ENCODE measurements at places on chromosomes 4 and X. TPM values are rescaled to one million over a fixed set of nuclear protein-coding genes. Genes with fewer than 3 reads are reported as not detected.
A peak's percentile ranks its signal among the peaks of the same experiment; 100 is the strongest.

DNA sequence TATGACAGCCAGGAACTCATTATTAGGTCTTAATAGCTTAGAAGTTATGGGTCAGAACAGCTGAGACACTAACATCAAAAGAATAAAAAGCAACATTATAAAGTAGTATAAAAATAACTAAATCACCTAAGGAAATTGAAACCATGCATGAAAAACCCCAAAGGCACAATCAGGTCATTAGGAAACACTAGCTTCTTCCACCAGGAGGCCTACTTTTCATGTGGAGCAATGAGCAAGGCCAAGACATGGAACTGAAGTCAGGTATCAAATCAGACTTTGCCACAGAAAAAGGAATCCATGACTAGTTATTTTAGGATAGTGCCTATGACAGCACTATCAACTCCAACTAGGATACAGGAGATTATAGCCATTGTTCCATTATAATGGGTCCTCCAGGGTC, 7.9 kb downstream of the HUWE1 start:
- DNase-seq = no peak

Gene HEPH
- not detected for total RNA-seq

DNA sequence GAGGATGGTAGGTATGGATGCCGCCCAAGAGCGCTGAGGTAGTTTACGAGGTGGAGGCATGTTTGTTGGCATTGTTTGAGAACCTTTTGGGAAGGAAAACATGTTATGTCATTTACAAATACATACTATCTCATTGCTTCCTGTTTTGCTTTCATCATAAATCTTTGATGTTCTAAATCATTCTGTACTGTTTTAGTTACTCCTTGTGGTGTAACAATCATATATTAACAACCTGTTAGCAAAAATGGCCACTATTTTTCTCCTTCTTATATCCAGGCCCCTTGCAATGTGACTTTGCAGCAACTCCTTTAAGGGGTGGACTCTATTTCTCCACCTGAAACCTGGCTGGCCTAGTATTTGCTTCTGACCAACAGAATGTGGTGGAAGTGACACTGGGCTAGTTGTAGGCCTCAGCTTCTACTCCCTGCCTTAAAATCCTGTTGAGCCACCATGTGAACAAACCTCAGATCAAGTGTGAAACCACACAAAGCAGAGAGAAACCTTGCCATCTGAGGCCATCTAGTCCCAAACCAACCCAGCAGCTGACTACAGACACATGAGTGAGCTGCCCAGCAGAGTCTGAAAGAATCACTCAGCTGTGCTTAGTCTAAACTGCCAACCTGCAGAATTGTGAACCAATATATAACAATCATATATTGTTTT, 15.8 kb upstream of the CXorf38 start:
- no peak for DNase-seq

DNA sequence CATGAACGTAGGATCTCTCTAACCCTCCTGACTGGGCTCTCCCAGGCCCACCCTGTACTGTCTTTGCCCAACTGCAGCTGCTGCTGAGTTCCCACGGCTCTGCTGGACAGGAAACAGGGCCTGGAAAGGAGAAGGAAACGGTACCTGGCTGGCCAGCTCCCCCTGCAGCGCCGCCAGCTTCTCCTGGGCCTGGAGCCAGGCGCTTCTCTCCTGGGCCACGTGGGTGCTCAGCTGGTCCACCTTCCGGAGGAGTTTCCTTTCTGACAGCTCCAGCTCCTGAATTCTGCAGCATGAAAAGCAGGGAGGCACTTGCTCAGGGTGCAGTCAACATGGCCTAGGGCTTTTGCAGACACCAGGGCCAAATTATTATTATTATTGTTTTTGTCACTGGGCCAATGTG, 6.5 kb downstream of the C4orf50 start:
- DNase-seq = peak; percentile 49

Gene RELL1
- 45.9 TPM for total RNA-seq

Gene NXF2B
- total RNA-seq = 1.9 TPM

- DNase-seq = no peak
Measured at GRCh38 chr4:38067499-38067898, 107.3 kb downstream of the PTTG2 start.

- no peak for DNase-seq
Measured at GRCh38 chrX:29229802-29230201, 642.6 kb downstream of the IL1RAPL1 start.

GRCh38 chrX:70087857-70088630, 25.8 kb downstream of the OTUD6A start:
- peak; percentile 15 for DNase-seq

Gene HMGN5
- total RNA-seq = 9.1 TPM

- DNase-seq = no peak
Measured at GRCh38 chr4:72909461-72909860, 160.1 kb downstream of the COX18 start.

Gene MUC7
- not detected for total RNA-seq

DNA sequence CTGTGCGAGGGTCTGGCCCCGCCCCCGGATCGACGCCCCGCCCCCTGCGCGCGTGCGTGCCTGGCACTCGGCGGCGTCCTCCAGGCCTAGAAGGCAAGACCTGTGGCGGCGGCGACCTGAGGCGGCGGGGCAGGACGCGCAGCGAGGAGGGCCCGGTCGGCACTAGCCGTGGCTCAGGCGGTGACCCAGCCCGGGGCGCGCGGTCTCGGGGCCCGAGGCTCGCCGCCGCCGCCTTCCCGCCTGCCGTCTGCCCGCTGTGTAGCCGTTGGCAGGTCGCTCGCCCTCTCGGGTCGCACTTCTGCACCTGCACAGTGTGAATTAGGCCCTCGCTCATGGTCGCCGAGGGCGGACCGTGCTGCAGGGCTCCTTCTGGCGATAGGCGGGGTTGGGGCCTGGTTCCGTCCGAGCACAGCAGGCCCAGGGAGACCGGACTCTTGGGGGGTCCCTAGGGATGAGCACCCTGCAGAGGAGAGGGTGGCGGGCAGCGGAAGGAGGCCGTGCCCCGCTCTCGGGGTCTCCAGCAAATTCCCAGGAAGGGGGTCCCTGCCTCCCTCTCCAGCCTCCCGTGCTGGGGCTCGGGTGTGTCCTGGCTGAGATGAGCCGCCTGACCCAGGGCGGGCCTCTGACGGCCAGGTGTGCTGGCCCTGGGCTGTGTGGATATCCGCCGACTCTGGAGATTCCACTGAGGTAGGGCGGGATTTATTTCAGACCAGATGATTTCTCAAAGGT, 557 bp upstream of the FAM53A start:
- DNase-seq = no peak

DNA sequence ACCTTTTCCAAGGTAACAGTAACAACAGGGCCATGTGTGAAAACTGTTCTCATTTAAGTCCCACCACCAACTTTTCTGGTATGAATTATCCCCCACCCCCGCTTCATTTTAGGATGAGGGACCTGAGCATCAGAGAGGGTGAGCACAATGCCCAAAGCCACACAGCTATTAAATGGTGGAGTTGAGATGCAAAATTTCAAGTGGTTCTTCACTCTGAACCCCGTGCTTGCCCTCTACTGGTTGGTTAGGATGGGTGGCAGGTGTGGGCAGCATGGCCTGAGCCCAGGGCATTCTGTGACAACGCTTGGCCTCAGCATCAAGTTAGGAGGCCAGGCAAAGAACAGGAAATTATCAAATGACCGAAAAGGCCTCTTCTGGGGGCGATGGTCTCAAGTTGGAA, 33.5 kb downstream of the MED28 start:
- no peak for DNase-seq

Gene SULT1B1
- 0.74 TPM for total RNA-seq

Gene MAGEC2
- 79.0 TPM for total RNA-seq

GRCh38 chrX:140822861-140823260, 113.3 kb downstream of the LINC00632 start:
- no peak for DNase-seq

Gene SMPX
- not detected for total RNA-seq

Gene SOWAHB
- total RNA-seq = not detected

Gene CYTL1
- 22.1 TPM for total RNA-seq

GRCh38 chr4:108683479-108683878, 33.1 kb downstream of the OSTC start:
- DNase-seq = no peak

Gene RAB40A
- total RNA-seq = 0.11 TPM

DNA sequence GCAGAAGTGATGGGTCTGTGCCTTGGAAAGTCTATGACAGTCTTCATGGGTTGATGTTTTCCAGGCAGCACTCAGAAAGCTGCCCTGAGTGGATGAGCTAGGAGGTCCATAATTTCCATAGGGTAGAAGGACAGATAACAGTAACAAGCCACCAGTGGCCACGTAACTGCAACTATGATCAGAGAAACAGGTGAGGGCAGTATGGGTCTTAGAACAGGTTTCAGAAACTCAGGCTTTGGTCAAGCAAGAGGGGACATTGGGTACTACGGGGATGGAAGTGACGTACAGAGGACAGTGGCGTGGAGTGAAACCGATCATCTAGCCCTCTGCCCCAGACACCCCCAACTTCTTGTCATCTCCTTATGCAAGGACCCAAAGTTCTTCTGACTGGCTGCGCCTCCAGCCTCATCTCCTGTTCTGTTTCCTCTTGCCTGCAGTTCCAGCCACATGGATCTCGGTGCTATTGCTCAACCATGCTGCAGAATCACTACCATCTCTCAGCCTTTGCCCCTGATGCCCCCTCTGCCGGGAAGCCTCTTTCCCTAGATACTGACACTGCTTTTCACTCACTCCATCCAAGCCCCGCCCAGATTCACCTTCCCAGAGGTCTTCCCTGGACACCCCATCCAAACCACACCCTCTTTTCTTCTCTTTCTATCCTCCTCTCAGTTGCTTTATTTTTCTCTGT, 123.4 kb downstream of the MFAP3L start:
- DNase-seq = no peak

Gene MAOB
- 0.06 TPM for total RNA-seq

GRCh38 chr4:98658287-98659105, at the start of gene TSPAN5:
TSPAN5 (minus strand) TSS chr4:98658611.
- DNase-seq = peak; percentile 85

GRCh38 chrX:131745942-131746489, 202.1 kb downstream of the OR13H1 start:
- no peak for DNase-seq

GRCh38 chr4:95129821-95130311, 372.1 kb downstream of the BMPR1B start:
- peak; percentile 88 for DNase-seq

All from Daoy (cell line).